ENCODE measurements at places on chromosomes 13 and 19. TPM values are rescaled to one million over a fixed set of nuclear protein-coding genes. Genes with fewer than 3 reads are reported as not detected.

GRCh38 chr19:17289489-17289888 lies 7.8 kb downstream of the ANKLE1 start:
- peak; percentile 31 for DNase-seq

GRCh38 chr19:18122860-18123795 lies 25.6 kb downstream of the MAST3 start:
- no peak for DNase-seq

Gene DNAJC15
- total RNA-seq: 9.5 TPM

Gene SYT5
- not detected for total RNA-seq

Data from naive thymus-derived CD8-positive, alpha-beta T cell (primary cell).